ENCODE measurements at places on chromosomes 11 and 22.

GRCh38 chr22:32712644-32713355 is 88.7 kb upstream of the TIMP3 start:
- DNase-seq, result no peak

DNA sequence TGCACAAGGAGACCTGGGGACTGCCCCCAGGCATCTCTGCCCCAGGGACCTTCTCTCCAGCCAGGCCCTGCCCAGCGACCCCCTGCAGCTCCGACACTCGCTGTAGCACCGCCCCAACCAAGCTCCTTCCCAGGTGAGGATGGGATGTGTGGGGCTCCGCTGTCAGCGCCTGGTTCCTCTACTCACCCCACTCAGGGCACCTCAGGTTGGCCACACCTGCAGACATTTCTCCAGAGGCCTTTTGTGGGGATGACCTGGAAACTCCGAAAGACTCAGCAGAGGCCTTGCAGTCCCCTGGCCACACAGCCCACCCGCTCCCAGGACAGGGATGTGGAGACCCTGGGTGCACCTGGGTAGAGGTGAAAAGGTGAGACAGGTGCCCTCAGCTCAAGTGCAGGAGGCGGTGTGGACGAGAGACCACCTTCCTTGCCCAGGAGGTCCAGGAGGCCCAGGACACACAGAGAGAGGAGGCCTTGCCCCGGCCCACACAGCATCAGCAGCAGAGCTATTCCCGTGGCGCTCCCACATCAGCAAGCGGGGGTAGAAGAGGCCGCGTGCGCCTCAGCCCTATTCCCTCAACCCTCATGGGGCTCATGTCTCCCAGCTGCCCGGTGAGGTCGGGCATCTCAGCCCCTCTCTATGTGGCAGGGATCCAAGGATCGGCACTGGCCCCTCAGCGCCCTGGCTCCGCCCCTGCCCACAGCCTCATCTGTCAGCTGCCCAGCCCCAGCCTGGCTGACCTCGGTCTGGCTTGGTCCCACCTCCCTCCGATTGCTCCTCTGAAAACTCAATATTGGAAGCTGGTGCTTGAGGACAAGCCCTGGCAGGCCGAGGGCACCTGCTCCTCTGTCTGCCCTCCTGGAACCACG is 20.9 kb downstream of the TRPM5 start:
- DNase-seq, result no peak

DNA sequence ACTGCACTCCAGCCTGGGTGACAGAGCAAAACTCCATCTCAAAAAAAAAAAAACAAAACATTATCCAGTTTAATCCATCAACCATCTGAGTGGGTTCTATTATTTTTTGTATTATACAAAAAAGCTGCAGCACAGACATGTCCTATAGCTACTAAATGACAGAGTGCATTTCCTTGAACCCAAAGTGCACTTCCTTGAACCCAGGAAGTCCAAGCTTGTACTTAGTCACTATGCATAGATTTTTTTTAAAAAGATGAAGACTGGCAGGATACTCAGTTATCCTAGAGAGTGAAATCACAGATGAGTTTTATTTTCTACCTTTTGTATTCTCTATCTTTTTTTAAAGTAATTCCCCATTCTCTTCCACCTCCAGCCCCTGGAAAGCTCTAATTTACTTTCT is 8.0 kb upstream of the RRAS2 start:
- DNase-seq, result no peak

GRCh38 chr11:83306200-83307080 is 20.3 kb upstream of the CCDC90B start:
- DNase-seq, result peak; percentile 17

GRCh38 chr11:97332271-97332670 is 942.5 kb downstream of the JRKL start:
- no peak for DNase-seq

DNA sequence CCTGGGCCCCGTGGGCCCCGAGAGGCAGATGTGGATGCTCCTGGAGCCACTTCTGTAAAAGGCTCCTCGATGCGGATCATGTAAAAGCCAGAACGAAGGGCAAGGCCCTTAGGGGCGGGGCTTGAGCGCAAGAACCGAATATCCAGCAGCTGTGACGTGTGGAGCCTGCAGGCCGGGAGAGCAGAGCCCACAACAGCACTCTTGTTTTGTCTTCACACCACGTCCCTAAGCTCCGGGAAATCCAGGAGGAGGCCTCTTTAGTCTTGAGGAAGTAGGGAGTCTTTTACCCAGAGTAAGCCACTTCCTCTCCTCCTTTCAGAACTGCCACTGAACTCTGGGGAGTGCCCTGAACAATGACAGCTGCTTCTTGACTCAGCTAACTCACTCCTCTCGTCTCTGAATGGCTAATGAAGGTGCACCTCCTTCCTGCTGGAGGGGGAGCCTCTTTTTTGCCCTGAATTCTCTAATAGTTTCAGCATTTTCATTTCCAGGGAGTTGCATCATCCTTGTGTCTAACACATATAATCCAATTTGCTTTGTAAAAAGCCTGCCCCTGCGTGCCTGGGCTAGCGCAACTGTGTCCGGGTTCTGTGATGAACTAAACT is 12.5 kb downstream of the L3MBTL2 start:
- DNase-seq, result no peak

DNA sequence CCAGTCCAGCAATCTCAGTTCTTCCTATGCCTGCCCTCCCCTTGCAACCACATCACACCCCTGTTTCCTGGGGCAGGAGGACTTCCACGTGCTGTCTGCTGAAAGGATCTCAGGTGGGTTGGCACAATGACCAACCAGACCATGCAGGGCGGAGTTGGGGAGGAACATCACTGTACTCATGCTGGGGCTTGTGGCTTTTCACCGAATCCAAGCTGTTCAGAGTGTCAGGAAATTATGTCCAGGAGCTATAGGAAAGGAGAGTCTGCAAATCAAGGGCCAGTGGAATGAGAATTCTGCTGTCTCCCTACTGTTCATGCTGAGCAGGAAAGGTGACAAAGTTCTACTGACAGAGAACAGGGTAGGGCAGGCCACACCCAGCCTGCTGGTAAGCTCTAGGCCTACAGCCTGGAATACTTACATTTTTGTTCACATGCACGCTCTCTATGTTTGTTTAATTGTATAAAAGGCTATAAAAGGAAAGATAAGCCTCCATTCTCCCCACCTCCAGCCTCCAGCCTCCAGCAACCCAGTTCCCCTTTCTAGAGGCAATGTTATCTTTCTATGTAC is 1.7 kb upstream of the PLAAT2 start:
- peak; percentile 33 for DNase-seq

- no peak for DNase-seq
Measured at GRCh38 chr11:115745610-115746512, 241.6 kb upstream of the CADM1 start.

GRCh38 chr11:115161876-115162275 is 342.3 kb downstream of the CADM1 start:
- no peak for DNase-seq

- no peak for DNase-seq
Measured at GRCh38 chr11:70106757-70107156, 28.6 kb downstream of the ANO1 start.

DNA sequence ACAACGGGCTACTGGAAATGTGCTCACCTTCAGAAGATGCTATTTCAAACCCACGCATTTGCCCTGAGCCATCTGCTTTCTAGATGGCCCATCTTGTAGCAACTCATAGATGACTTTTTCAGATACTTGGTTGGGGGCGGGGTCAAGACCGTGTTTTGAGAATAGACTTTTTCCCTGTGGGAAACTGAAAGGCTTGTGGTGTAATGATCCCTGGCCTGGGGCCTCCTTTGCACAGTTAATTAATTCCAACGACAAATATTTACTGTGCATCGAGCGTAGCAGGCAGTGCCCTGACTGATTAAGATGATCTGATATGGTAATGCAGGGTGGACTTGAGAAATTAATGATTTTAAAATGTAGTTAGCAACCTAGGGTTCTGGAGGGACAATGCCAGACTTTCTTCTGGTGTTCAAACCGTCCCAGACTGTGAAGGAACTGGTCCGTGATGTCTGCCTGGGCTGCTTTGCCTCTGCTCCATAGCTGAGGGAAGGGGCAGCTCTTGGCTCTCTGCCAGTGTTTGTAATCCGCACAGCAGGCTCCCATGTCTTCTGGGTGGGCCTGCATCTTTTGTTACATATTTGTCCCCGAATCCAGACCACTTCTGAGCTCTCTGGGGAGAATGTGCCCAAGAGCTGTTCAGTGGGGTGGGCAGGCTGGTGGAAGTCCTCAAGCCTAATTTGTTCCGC is 84.8 kb downstream of the ADAMTS15 start:
- peak; percentile 25 for DNase-seq

- DNase-seq, result no peak
Measured at GRCh38 chr11:121393855-121394254, 58.3 kb upstream of the SORL1 start.

DNA sequence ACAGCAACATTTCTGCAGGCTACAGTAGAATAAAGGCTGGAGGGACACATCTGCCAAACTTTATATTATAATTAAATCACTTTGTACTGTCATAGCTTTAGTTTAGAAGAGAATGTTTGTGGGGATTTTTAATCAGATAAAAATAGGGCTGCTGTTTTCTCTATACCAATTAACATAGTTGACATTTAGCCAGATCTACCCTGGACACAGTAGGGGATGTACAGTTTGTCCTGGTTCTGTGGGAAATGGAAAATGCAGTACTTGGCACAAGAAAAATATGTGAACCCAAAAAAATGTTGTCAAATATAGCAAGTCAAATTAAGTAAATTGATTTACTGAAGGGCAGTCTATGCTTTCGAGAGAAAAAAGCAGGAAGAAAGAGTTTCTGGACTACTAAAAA is 20.8 kb upstream of the PICALM start:
- DNase-seq, result no peak

GRCh38 chr22:35102663-35103062 is 36.7 kb downstream of the ISX start:
- DNase-seq, result no peak

DNA sequence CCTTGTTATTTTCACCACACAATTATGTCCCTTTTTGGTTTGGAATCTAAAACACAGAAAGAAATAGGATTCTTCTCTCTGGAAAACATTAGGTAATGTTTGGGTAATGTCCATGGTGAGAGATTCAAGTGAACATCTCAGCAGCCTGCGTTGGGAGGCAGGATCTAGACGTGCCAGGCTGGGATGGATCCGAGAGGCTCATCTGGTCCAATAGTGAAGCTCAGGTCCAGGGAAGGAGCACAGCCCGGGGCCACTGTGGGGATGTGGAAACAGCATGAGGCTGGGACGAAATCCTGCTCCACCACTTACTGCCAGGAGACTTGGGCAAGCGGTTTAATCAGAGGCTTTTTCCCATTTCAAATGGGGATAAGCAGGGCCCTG is 109.9 kb downstream of the CSNK2A3 start:
- DNase-seq, result peak; percentile 15

DNA sequence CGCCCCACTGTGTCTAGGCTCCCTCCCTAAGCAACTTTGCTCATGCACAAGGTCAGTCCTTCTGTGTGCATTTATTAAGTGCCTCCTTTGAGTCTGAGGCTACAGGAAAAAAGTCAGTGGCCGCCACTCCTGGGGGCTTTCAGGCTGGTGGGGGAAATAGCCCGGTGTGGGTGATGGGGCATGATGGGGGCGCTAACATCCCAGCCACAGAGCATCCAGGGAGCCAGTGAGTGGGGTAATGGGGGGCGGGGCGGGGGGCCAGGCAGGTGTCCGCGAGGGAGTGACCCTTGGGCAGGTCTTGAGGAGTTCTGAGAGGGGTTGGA is 9.9 kb upstream of the EHD1 start:
- no peak for DNase-seq

DNA sequence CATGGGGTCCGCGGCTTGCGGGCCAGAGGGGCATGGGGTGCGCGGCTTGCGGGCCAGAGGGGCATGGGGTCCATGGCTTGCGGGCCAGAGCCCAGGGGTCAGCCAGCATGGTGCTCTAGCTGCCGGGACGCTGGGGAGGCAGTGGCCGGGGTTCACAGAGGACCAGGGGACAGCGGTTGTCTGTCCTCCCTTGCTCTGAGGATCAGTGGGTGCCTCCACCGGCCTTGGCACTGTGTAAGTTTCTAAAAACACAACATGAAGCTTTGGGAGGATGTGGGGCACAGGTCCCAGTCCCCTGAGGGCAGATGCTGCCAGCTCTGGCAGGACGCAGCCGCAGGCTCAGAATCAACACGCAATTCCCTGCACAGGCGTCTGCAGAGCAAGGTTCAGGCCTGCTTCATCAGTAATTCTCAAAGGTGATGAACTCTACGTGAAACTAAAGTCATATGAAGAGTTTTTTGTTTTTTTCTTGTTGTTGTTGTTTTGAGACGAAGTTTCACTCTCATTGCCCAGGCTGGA is 3.0 kb downstream of the MLC1 start:
- no peak for DNase-seq

DNA sequence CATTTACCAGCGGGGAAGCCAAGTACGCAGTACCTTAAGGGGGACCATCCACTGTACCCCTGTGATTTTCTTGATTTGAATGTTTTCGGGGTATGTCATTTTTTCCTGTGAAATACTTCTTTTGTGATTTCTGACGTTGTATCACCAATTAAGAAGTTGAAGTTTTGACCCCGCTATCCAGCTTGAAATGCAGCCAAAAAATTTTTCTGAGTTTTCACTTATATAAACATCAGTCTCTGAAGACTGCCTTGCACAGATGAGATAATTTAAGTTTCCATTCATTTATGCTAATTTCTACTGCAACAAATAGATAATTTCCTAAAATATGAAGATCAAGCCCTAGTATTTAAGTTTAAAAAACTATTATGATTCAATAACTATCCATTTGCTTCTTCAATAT is 20.0 kb downstream of the CTSC start:
- no peak for DNase-seq

GRCh38 chr11:125412509-125412908 is 83.6 kb downstream of the FEZ1 start:
- no peak for DNase-seq

DNA sequence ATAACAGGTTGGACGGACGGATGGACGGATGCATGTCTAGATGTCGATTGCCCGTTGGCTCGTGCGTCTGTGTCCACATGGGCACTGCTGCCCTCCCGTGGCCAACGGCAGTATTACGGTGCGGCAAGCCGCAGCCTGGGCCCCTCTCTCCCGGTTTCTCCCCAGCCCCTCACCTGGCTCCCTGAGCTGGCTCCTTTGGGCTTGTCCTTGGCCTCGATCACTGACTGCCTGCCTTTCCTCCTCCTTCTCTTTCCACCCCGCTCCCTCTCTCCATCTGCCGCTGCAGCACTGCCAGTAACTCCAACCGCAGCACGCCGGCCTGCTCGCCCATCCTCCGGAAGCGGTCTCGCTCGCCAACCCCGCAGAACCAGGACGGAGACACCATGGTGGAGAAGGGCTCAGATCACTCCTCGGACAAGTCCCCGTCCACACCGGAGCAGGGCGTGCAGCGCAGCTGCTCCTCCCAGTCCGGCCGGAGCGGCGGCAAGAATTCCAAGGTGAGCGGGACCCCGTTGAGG is 77.3 kb downstream of the SCN3B start:
- peak; percentile 74 for DNase-seq

- DNase-seq, result peak; percentile 72
Measured at GRCh38 chr22:36435516-36436415, 45.7 kb downstream of the TXN2 start.

Measured in thyroid gland (tissue), 4 donors.